GM23338 (cell line): ENCODE measurements at places on chromosomes 5 and 9.

GRCh38 chr5:66329078-66329477 is 185.0 kb downstream of the SREK1 start:
- no peak for DNase-seq

DNA sequence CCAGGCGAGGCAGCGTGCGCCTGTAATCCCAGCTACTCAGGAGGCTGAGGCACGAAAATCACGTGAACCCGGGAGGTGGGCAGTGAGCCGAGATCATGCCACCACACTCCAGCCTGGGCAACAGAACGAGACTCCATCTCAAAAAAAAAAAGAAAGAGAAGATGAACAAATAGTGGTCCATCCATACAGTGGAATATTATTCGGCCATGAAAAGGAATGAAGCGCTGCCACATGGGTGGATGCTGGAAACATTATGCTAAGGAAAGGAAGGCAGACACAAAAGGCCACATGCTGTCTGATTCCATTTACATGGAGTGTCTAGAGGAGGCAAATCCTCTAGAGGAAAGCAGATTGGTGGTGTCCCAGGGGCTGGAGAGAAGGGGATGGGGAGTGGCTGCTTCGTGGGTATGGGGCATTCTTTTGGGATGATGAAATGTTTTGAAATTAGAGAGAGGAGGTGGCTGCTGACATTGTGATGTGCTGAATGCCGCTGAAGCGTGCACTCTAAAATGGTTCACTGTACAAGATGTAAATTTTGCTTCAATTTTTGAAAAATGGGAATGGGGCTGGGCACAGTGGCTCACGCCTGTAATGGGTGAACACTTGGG is 17.0 kb downstream of the PLPP7 start:
- DNase-seq: no peak

DNA sequence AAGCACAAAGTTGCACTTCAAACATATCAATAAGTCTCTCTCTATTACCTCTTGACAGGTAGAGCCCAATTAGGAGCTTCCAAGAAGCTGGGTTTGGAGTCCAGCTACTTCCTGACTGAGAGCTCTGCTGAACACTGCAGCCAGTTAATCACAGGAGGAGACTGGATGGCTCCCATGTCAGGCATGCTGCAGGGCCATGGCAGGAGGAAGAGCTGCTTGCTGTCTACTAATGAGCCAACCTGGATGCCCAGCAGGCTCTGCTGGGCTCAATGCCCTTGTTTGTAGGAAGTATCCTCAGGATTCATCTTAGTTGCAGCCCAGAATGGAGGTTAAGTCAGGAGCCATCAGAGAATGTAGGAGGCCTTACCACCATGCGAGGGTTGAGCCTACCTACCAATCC is 91.9 kb downstream of the TMEM215 start:
- no peak for DNase-seq

- peak; percentile 67 for DNase-seq
These were observed 27.6 kb downstream of the TLX3 start for GRCh38 chr5:171336521-171337209.

DNA sequence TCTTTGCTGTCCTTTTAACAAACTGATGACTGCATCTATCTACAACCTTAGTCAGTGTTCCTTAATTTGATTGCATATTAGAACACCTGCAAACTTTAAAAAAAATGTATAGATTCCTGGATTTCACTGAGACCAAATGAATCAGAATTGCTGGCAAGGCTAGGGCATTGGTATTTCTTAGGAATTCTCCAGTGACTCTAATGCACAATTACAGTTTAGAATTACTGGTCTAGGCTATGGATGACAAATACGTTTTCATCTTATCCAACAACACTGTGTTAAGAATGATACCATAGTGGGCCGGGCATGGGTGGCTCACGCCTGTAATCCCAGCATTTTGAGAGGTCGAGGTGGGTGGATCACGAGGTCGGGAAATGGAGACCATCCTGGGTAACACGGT is 545.9 kb upstream of the RIOK2 start:
- no peak for DNase-seq

GRCh38 chr5:55989860-55990259 is 4.9 kb downstream of the IL6ST start:
- no peak for DNase-seq
